ENCODE measurements at places on chromosomes 2 and 18.

DNA sequence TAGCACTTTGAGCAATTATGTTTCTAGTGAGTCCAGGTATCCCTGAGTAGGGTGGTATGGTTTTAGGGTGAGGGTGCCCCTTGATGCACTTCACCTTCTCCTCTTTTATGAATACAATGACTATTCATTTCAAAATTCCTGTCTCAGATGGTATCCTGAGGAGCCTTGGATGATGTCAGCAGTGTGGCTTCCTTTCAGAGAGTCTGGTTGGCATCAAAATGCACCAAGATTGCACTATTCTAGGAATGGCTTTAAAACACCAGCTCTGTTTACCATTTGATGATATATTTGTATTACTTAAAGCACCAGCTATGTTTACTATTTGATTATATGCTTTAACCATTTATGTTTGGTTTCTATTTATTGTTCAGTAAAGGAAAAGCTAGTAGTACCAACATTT lies 141.0 kb downstream of the FMNL2 start:
- no peak for DNase-seq

GRCh38 chr2:5539282-5540165 lies 152.7 kb upstream of the SOX11 start:
- DNase-seq = no peak

DNA sequence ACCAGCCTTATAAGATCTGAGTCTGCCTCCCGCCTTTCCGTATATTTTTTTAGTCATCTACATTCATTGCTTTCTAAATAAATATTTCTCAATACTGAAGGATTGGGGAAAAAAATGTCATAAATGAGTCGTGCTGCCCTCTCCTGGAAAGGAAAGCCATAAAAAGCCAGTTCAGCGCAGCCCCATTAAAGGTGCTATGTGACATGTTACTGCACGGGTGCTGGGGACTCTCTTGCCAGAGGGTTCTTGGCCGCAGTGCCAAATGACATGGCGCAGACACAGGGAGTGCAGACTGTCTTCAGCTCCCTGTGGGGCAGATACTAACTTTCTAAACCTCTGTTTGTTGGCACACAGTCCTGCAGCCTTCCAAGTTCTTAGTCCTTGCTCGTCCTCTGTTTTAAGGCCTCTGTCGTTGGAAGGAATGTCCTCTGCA lies 53.7 kb upstream of the MAP3K20 start:
- DNase-seq = no peak

- no peak for DNase-seq
Measured at GRCh38 chr2:15964936-15965563, 24.7 kb downstream of the MYCN start.

GRCh38 chr2:118168615-118169014 lies 80.3 kb downstream of the INSIG2 start:
- DNase-seq = no peak

GRCh38 chr2:226118471-226119429 lies 680.9 kb downstream of the IRS1 start:
- DNase-seq = no peak

DNA sequence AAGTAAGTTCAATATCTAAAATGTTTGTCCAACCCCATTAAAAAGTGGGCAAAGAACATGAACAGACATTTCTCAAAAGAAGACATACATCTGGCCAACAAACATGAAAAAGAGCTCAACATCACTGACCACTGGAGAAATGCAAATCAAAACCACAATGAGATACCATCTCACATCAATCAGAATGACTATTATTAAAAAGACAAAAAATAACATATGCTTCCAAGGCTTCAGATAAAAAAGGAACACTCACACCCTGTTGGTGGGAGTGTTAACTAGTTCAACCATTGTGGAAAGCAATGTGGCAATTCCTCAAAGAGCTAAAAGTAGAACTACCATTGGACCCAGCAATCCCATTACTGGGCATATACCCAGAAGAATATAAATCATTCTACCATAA lies 931.1 kb downstream of the LRP1B start:
- no peak for DNase-seq

- DNase-seq = no peak
Measured at GRCh38 chr18:8844721-8845148, 139.4 kb downstream of the MTCL1 start.

- no peak for DNase-seq
Measured at GRCh38 chr2:6545336-6545735, 320.4 kb downstream of the CMPK2 start.

All from stimulated activated CD4-positive, alpha-beta T cell treated with anti-CD3 and anti-CD28 coated beads, TNF-alpha, amount 100 ng/mL, for 1 hour (primary cell).